ENCODE measurements at places on chromosomes 4 and X. TPM values are rescaled to one million over a fixed set of nuclear protein-coding genes. Genes with fewer than 3 reads are reported as not detected.

TDO2 gene
- total RNA-seq: 1.8 TPM

XAGE1B gene
- total RNA-seq: not detected

MAGEB17 gene
- not detected for total RNA-seq

YTHDC1 gene
- total RNA-seq: 39.3 TPM

RENBP gene
- 5.6 TPM for total RNA-seq

CCDC120 gene
- 1.2 TPM for total RNA-seq

BRS3 gene
- total RNA-seq: not detected

UGT2B28 gene
- not detected for total RNA-seq

TBC1D25 gene
- 10.1 TPM for total RNA-seq

SPIN2A gene
- total RNA-seq: not detected

TMSB15A gene
- not detected for total RNA-seq

PRDM5 gene
- total RNA-seq: 18.4 TPM

SHISA3 gene
- 6.0 TPM for total RNA-seq

MAGEA4 gene
- not detected for total RNA-seq

TLR3 gene
- total RNA-seq: 3.3 TPM

AFF2 gene
- total RNA-seq: 6.6 TPM

PABPC4L gene
- total RNA-seq: 2.2 TPM

CSAG1 gene
- not detected for total RNA-seq

NAP1L5 gene
- 11.3 TPM for total RNA-seq

FGFR3 gene
- total RNA-seq: 0.45 TPM

PAGE1 gene
- total RNA-seq: not detected

NALF2 gene
- total RNA-seq: not detected

ERVMER34-1 gene
- total RNA-seq: not detected

FOXP3 gene
- not detected for total RNA-seq

ITM2A gene
- 3.3 TPM for total RNA-seq

KDR gene
- 2.5 TPM for total RNA-seq

IL13RA2 gene
- 213 TPM for total RNA-seq

STPG2 gene
- total RNA-seq: 0.18 TPM

TBC1D9 gene
- 12.8 TPM for total RNA-seq

ADAMTS3 gene
- 5.0 TPM for total RNA-seq

TEX11 gene
- not detected for total RNA-seq

TRIM61 gene
- total RNA-seq: 2.5 TPM

MAGEB1 gene
- not detected for total RNA-seq

MAGEA2 gene
- not detected for total RNA-seq
